ENCODE measurements at places on chromosomes 2 and 18.
A peak's percentile ranks its signal among the peaks of the same experiment; 100 is the strongest.

GRCh38 chr18:52093171-52093570 is 246.8 kb upstream of the DCC start:
- no peak for DNase-seq

DNA sequence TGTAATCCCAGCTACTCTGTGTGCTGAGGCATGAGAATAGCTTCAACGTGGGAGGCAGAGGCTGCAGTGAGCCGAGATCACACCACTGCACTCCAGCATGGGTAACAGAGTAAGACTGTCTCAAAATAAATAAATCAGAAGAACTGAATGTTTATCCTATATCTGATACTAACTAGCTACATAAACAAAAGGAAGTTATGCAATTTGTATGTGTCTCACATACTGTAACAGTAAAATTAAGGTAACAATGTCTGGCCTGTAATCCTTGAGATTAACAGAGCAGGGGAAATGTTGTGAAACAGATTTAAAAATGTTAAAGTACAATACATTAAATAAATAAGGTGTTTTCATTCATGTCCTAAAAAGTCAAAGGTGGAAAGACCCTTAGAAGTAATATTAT is 150.8 kb downstream of the MEMO1 start:
- no peak for DNase-seq

GRCh38 chr18:76479351-76480238 is 15.4 kb downstream of the ZNF516 start:
- DNase-seq = no peak

- no peak for DNase-seq
Observed at GRCh38 chr2:86272111-86272510, 65.3 kb downstream of the REEP1 start.

DNA sequence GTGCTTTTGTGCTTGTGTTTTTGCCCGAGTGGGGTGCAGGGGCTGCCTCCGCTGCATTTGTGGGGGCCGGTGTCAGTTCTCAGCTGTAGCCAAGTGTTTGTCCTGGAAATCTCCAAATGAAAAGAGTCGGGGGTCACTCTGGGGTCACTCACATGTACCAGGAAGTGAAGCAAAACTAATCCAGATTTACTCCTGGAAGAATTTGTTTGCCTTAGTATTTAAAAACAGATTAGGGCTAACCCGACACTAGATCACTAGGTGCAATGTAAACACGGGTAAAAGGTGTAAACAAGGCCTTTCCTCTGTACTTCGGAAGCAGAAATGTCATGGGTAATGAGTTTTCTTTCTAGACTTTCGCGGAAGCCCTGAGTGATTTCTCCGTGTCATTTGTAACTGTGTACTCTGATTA is 50.3 kb downstream of the GBX2 start:
- no peak for DNase-seq

GRCh38 chr18:76754351-76754750 is 68.0 kb upstream of the ZNF236 start:
- no peak for DNase-seq

- DNase-seq = no peak
Observed at GRCh38 chr18:10750191-10751035, 224.6 kb downstream of the NAPG start.

DNA sequence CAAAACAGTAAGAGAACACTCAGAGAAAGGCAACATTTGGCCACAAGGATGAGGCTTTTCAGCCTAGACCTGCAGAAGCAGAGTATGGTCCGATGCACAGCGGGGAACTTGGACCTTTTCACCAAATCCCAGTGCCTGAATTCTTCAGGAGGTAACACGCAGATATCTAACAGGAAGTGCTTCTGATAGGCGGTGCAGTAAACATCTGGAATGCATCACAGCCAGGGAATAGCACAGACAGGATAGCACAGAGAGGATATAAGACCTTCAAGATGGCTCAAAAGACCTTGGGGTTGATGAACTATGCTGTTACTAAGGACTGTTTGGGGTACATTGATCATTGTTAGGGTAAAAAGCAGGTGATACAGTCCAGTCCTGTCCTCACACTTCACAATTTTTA is 1.7 kb downstream of the TMEM127 start:
- no peak for DNase-seq

GRCh38 chr18:78934003-78934402 is 45.6 kb upstream of the SALL3 start:
- no peak for DNase-seq

DNA sequence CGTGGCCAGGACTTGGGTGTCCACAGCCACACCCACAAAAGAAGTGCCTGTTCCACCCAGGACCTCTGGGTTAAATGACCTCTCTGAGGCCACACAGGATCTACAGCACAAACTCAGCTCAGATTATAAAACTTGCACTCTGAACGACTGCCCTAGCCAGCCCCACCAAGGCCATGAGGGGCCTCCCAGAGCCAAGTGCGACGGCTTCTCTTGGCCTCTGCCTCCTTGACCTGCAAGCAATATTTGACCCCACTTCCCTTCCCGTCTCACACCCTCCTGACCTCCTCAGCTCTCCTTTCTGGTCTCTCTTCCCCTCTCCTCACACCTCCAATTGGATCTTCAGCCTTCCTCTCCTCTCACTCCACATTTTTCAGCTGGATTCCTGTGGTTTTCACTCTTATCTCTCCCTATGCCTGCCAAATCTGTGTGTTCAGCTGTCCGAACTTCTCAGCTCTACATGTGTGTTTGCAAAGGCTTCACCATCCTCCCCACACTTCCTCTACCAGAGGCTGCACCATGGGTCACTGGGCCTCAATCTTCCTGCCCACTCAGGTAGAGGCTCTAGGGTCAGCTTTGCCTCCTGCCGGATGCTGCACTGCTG is 25.3 kb upstream of the STEAP3 start:
- DNase-seq = no peak

DNA sequence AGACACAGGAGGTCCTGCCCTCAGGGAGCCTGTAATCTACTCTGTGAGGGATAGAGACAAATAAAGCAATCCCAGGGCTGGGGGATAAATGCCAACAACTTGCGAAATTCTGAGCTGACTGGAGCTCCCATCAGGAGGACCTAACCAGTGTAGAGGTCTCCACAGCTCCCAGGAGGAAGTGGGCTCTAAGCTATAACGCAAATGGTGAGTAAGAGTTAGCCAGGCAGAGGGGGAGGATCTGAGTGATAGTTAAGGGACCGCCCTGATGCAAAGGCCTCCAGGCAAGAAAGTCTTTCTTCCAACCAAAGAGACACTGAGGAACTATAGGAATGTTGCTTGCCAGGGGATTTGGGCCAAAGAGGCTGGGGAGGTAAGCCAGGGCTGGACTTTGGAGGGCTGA is 16.0 kb upstream of the ZNF532 start:
- DNase-seq = peak; percentile 97

DNA sequence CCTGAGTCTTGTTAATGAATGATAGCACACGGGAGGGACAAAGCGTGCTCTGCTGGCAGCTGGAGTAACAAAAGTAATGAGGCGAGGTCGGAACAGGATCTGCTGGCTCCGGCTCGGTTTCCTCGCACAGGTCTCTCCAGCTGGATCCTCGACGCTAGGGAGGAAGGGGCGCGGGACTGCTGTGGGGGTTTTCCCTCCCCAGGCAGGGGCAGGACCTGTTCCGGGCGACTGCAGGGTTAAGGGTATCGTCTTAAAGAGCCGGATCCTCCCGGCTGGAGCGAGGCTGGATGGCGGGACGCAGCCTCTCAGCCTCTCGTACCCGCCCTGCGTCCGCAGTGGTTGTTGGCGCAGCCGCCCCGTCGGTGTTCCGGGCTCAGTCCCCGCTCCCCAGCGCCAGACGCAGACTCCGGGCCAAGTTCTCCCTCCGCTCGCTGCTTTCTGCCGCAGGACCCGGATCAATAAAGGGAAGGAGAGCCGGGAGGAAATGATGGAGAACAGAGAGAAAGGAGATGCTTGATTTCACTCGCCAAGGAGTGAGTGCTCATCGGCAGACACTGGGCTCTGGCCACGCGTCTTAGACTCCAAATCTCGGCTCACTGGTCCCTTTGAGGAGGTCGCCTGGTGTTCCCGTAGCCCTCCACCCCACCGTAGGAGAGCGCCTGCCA is 1.1 kb upstream of the LIPG start:
- DNase-seq = peak; percentile 54

DNA sequence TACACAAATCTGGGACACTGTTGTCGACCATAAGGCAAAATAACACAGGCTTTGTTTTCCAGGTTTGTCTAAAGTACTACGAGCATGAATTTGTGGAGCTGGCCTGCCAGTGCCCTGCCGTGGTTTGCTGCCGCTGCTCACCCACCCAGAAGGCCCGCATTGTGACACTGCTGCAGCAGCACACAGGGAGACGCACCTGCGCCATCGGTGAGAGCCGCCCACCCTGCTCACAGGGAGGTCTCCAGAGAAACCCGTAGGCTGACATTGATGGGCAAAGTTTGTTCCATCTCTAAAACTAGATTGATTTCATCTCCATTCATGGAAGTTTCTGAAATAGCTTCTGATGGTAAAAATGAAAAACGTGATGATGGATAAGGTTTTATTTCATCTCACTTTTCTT is 50.4 kb upstream of the NFATC1 start:
- no peak for DNase-seq

DNA sequence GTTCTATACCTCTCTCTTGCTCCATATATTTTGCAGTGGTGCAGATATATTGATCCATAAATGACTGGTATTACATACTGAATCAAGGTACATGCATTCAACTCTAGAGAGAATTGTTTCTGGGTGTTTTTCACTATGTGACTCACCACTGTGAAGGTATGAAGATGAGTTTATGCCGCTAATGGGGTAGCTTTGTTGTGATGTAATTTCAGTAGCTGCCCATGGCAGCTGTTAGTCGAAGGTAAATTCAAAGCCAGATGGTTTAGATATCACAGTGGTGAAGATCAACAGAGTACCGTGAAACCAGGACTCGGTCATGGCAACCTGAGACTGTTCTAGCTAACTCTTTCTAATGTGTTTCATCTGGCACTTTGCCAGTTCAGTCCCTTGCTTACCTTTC is 50.4 kb downstream of the PKP4 start:
- no peak for DNase-seq

DNA sequence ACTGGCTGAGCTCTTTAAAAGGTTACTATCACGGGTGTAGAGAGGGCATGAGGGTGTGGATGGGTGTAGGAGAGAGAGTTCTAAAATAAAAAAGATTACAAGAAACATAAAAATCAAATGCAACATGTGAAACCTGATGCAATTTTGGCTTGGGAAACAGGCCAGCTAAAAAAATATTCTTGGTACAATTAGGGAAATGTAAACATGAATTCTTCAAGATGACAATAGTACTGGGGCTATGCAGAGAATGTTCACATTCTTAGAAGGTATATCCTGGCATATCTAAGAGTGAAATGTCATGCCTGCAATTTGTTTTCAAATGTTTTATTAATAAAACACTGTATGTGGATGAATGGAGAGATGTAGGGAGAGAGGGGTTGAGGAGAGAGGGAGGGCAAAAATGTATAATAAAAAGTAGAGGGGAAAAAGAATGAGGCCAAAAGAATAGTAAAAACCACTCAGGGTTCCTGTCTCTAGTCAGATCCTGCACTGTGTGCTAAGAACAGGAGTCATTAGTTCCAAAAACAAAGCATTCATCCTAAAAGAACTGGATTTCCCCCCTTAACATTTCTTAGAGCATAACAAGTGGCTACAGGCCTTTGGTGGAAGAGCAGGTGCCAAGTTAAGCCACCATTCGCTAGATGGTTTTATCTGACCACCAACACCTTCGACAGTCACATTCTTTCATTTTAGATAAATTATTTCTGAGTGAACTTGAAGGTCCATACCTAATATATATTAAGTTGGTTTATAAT is 77.3 kb downstream of the LPIN2 start:
- DNase-seq = no peak

DNA sequence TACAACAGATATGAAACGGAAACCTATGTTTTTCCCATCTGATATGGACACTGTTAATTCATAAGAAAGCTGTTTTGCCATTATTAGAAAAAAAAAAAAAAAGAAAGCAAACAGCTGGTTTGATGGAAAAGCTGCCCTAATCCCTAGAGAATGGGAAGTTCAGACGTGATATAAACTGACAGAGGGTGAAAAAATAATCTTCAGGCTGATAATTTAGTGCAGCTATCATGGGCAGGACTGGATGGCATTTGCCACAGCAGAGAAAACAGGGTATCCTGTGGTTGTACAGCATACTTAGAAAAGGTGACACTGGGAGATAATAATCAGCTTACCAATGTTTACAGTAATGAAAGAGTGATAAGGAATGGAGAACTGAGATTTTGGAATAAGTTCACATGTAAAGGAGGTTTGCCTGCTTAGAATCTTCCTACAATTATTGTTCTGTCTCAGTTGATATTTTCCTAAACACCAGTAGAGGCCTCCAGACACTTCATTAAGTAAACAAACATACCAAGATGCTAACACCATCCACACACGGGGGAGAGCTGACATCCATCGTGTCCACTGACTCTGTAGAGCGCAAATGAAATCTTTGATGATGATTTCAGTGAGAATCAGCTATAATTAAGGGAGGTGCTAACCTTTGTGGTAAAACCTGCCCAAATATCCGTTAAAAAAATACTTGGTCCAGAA is 211.6 kb upstream of the MMADHC start:
- no peak for DNase-seq

DNA sequence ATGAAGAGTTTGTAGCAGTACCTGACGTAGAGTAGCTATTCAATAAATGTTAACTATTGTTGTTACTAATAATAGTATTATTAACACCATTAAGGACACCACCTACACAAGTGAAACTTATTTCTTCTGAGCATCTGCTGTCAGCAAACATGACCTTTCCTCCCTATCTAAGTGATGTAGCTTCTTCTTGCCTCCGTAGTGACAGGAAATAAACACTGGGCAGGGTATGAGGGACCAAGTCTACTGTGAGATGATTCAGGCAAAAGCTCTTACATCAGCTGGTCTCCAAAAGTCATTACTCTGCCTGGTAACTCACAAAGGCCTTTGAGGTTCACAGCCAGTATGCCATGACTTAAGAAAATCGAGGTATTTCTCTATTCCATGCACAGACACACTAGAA is 750.5 kb downstream of the CPS1 start:
- DNase-seq = no peak

Measured in ELF-1 (cell line).